T-helper 17 cell (primary cell): ENCODE measurements at places on chromosomes 12 and 14.

GRCh38 chr14:35973770-35974169, 147.6 kb downstream of the BRMS1L start:
- H3K4me1 ChIP-seq, result peaks cover 4% of the 10 kb centered on the region
- DNase-seq, result no peak

DNA sequence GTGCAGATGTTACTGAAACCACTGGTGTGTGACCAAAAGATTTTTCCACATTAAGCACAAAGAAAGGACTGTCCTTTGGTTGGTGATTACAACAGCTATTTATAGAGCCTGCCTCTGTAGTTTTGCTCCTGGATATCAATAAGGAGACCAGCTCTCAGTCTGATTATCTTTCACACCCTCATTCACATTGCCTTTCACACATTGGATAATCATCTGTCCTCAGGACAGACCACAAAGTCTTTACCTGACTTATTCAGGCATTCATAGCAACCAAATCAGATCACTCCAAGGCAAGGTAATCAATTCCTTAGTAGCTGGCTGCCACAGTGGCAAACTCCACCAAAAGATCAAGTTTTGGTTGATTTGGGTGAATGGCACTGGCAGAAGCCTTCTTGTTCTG, 59.6 kb upstream of the CPSF6 start:
- H3K27me3 ChIP-seq, result peaks cover 34% of the 10 kb centered on the region
- H3K27ac ChIP-seq, result no peak overlapping the region
- no peak overlapping the region for H3K4me3 ChIP-seq
- H3K36me3 ChIP-seq, result peaks cover 3% of the 10 kb centered on the region

DNA sequence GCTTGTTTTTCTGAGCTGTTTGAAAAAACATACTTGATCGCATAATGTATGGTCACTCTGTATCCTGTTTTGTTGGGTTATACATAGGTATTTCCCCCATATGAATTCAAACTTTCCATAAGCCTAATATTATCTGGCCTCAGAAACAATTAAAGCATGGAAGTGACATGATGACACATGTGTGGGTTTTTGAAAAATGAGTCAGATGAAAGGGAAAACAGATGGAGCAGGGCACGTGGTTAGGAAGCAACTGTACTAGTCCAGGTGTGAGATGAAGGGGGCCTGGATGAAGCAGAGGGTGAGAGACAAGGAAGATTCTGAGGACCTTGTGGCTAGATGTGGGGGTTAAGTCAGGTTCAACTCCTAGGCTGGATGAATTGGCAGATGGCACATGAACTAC, 92.7 kb upstream of the DNM1L start:
- H3K27ac ChIP-seq, result no peak overlapping the region
- peaks cover 5% of the 10 kb centered on the region for H3K27me3 ChIP-seq
- H3K36me3 ChIP-seq, result peaks cover 2% of the 10 kb centered on the region
- no peak for DNase-seq
- no peak overlapping the region for H3K4me3 ChIP-seq

DNA sequence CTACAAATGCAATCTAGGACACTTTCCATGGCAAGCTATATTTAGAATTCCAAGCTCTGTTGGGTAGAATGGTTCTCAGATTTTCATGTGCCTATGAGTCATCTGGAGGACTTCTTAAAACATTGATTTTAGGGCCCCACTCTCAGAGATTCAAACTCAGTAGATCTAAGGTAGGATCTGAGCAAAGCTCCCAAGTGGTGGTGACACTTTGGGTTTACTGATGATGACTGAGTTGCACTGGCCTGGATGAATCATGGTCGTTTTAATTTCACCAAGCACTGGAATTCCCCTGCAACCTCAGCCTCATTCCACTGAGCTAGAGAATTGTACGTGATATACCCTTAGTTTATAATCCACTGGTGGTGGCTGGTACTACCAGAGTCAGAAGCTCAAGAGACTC, 86.5 kb downstream of the PPM1H start:
- no peak overlapping the region for H3K4me3 ChIP-seq
- H3K4me1 ChIP-seq, result no peaks in the 10 kb centered on the region
- H3K36me3 ChIP-seq, result no peaks in the 10 kb centered on the region
- peaks cover 12% of the 10 kb centered on the region for H3K27me3 ChIP-seq

- H3K27me3 ChIP-seq, result peaks cover 43% of the 10 kb centered on the region
- no peak within 1 kb of the TSS for H3K4me3 ChIP-seq
- peaks cover 8% of the 10 kb centered on the region for H3K36me3 ChIP-seq
- H3K4me1 ChIP-seq, result peaks cover 9% of the 10 kb centered on the region
- peak within 1 kb of the TSS; percentile 14 for H3K27ac ChIP-seq
Measured at GRCh38 chr14:21057803-21058675, at the start of gene RNASE8. Gene RNASE8 (plus strand): TSS chr14:21057822. CDS start chr14:21057893, 71 bp downstream.

DNA sequence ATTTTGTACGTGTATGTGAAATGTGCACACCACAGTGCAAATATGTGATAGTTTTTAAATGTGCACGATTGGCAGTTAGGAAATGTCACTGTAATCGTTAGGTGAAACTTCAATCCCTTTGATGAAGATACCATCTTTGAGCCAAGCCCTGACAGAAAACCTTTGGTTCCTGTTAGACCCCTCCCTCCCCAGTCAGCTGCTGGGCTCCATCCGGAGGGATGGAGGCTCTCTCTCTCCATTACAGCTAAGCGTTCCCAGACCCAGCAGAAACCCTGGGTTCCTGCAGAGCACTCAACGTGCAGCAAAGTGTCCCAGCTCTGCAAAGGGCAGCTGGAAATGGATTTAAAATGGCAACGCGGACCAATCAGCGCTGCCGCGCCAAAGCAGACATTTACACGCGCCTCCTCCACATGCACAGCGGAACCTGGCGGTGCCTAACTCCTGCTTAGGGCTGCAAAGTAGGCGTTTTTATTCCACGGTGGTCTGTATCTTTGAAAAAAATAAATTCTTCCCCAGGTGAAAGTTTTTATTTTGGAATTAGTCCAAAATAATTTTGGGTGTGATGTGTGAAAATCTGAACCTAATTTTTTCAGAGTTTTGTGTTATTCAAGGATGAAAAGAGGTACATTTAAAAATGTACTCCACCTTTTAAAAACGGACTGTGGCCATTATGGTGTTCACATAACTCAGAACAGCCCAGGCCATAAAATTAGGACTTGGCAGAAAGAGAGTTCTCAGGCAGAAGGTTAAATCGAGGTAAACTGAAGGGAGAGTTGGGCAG, 1.4 kb upstream of the HMGA2 start:
- peaks cover 7% of the 10 kb centered on the region for H3K36me3 ChIP-seq
- H3K27ac ChIP-seq, result peak overlapping the region; percentile 77
- H3K4me3 ChIP-seq, result peak overlapping the region; percentile 71

DNA sequence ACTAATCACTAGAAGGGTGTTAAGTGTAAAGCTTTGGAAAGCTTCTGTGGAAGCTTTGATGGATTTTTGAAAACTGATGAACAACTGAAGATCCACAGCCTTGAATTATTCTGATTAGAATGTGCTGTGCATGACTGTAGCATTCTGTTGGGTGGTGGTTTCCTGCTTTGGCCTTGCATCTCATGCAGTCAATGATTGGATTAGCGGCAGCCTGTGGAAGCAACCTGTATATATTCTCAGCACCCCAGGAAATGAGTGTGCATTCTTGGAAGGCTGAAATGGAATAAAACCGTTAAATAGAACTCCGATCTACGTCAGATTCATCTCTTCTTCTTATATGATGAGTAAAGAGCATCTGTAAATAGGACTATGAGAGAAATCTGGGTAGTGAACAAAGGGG, 120.2 kb downstream of the SLC16A7 start:
- no peak overlapping the region for H3K27ac ChIP-seq
- peaks cover 6% of the 10 kb centered on the region for H3K4me1 ChIP-seq
- peaks cover 7% of the 10 kb centered on the region for H3K36me3 ChIP-seq
- no peaks in the 10 kb centered on the region for H3K27me3 ChIP-seq

GRCh38 chr12:82144505-82144904, 213.7 kb downstream of the CCDC59 start:
- H3K4me3 ChIP-seq, result no peak overlapping the region
- DNase-seq, result no peak
- no peaks in the 10 kb centered on the region for H3K4me1 ChIP-seq
- no peak overlapping the region for H3K27ac ChIP-seq

GRCh38 chr14:91249841-91250616, 5.5 kb upstream of the GPR68 start:
- peaks cover 62% of the 10 kb centered on the region for H3K4me1 ChIP-seq
- peak overlapping the region; percentile 64 for H3K4me3 ChIP-seq
- peaks cover 2% of the 10 kb centered on the region for H3K36me3 ChIP-seq
- no peaks in the 10 kb centered on the region for H3K27me3 ChIP-seq
- DNase-seq, result peak; percentile 44

DNA sequence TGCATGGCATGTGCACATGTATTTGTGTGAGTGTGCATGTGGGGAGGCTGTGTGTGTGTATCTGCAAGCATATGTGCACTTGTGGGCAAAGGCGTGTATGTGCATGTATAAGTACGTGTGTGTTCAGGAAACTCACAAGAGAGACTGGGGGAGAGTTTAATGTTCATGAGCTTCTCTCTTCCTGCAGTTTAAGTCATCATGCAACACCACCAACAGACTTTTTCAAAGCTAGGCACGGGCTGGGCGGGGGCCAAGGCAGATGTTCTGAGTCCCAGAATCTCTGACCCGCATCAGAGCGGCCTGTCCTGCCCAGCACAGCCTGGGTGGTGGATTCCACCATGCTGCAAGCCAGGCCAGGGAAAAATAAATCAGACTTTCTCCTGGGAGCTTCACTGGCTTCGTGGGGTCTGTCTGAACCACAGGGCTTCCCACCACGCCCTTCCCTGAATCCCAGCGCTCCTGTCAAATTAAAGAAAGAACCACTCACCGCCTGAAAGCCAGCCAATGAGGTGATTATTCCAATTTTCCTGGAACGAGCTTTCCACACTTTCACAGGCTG, 75.7 kb downstream of the PITPNM2 start:
- H3K27ac ChIP-seq, result peak overlapping the region; percentile 94
- H3K27me3 ChIP-seq, result no peaks in the 10 kb centered on the region
- H3K36me3 ChIP-seq, result no peaks in the 10 kb centered on the region
- H3K4me3 ChIP-seq, result peak overlapping the region; percentile 92
- peaks cover 39% of the 10 kb centered on the region for H3K4me1 ChIP-seq

DNA sequence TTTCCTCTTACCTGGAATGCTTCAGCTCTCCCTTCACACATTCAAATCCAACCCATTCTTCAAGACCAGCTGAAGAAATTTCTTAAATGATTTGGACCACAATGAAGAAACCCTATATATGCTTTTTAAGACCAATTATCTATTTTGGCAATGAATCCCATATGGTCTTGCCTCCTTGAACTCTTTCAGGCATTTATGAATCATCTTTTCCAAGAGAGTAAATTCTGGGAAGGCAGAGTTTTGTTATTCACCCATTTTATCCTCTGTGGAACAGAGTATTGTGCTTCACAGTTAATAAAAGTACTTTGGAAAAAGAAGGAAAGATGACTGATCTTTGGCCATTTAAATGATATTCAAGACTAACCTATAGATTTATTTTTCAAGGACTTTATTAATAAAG, 14.0 kb downstream of the GIT2 start:
- H3K27me3 ChIP-seq, result no peaks in the 10 kb centered on the region
- H3K4me3 ChIP-seq, result peak overlapping the region; percentile 63
- peaks cover 16% of the 10 kb centered on the region for H3K4me1 ChIP-seq
- peaks cover 16% of the 10 kb centered on the region for H3K36me3 ChIP-seq
- no peak for DNase-seq
- peak overlapping the region; percentile 94 for H3K27ac ChIP-seq

DNA sequence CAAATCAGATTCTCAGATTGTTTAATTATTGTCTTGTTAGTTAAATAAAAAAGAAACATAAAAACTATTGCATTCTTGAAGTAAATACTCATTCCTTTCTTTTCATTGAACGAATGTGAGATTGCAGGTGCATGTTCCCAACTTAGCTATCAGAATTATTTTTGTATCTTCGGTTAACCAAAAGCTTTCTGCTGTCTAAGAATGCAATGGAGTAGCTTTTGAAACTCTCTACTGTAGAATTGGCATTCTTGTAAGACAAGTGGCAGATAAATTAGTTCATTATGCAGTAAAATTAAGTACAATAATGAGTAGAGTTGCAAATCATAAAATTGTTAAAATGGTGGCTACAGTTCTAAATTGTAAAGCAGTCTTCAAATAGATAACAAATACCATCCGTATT, 298.1 kb downstream of the ACSS3 start:
- H3K27ac ChIP-seq, result no peak overlapping the region
- no peaks in the 10 kb centered on the region for H3K27me3 ChIP-seq
- DNase-seq, result no peak

DNA sequence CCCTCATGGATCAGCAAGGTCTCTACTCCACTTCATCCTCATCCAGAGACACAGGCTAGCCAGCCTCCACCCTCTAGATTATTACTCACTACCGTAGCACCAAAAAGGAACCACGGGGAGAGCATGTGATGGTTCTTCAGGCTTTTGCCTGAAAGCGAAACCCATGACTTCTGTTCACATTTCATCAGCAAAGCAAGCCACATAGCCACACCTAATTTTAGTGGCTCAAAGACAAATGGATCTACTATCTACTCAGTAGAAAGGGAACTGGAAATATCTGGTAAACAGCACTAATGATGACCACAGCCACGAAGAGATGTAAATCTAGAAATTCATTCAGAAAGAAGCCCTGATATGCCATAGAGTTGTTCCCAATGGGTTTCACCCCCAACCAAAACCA, 51.4 kb downstream of the VCPKMT start:
- H3K4me3 ChIP-seq, result peak overlapping the region; percentile 78
- peaks cover 55% of the 10 kb centered on the region for H3K4me1 ChIP-seq
- no peak for DNase-seq
- H3K27me3 ChIP-seq, result no peaks in the 10 kb centered on the region
- H3K36me3 ChIP-seq, result peaks cover 2% of the 10 kb centered on the region
- H3K27ac ChIP-seq, result peak overlapping the region; percentile 100

DNA sequence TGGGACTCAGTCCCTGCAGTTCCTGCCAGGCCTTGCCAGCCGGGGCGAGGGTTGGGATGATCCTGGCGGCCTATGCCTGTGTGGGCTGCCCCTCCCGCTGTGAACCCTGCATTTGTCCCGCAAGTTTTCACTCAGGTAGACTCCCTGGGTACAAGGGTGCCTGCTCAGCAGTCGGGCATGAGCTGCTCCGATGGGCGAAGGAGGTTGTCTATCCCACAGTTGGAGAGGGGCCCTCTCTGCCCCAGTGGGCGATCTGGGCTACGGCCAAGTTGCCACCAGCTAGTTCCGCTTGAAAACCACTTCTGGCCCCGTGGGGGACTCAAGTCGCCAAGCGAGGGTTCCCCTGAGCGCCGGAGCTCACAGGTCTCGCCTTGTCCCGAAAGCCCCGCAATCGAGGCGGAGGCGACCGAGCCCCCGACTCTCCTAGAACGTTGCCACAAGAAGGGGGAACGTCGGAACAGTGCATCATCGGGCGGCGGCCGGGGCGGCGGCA, 365 bp upstream of the TPI1 start:
- DNase-seq, result no peak
- no peaks in the 10 kb centered on the region for H3K27me3 ChIP-seq
- H3K4me3 ChIP-seq, result peak overlapping the region; percentile 94
- peaks cover 42% of the 10 kb centered on the region for H3K4me1 ChIP-seq
- H3K27ac ChIP-seq, result peak overlapping the region; percentile 47

GRCh38 chr12:52920937-52921336, 16.1 kb upstream of the KRT8 start:
- H3K27ac ChIP-seq, result no peak overlapping the region
- DNase-seq, result no peak
- H3K4me3 ChIP-seq, result no peak overlapping the region
- H3K36me3 ChIP-seq, result no peaks in the 10 kb centered on the region

DNA sequence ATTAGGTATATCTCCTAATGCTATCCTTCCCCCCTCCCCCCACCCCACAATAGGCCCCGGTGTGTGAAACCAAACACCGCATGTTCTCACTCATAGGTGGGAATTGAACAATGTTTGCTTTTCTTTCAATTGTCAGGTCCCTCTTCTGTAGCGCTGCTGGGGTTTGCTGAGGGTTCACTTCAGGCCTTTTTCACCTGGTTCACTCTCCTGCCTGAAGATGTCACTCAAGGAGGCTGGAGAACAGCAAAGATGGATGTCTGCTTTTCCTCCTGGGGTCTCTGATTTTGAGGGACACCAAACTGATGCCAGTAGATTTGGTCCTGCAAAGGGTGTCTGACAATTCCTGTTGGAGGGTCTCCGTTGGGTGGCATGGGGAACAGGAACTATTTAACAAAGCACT, 35.8 kb downstream of the KLRK1 start:
- H3K27ac ChIP-seq, result no peak overlapping the region
- H3K27me3 ChIP-seq, result peaks cover 30% of the 10 kb centered on the region
- no peak for DNase-seq
